ENCODE measurements at places on chromosomes 1 and 21. TPM values are rescaled to one million over a fixed set of nuclear protein-coding genes. Genes with fewer than 3 reads are reported as not detected.
A peak's percentile ranks its signal among the peaks of the same experiment; 100 is the strongest.

The GNAT2 gene
- total RNA-seq: 0.18 TPM

The FAAH gene
- 2.4 TPM for total RNA-seq

The ALG6 gene
- total RNA-seq: 25.5 TPM

The LCE3A gene
- not detected for total RNA-seq

The LRRC7 gene
- not detected for total RNA-seq

The CRYBG2 gene
- total RNA-seq: 0.98 TPM

The USH2A gene
- not detected for total RNA-seq

The ALDH9A1 gene
- 43.3 TPM for total RNA-seq

The CATSPER4 gene
- not detected for total RNA-seq

DNA sequence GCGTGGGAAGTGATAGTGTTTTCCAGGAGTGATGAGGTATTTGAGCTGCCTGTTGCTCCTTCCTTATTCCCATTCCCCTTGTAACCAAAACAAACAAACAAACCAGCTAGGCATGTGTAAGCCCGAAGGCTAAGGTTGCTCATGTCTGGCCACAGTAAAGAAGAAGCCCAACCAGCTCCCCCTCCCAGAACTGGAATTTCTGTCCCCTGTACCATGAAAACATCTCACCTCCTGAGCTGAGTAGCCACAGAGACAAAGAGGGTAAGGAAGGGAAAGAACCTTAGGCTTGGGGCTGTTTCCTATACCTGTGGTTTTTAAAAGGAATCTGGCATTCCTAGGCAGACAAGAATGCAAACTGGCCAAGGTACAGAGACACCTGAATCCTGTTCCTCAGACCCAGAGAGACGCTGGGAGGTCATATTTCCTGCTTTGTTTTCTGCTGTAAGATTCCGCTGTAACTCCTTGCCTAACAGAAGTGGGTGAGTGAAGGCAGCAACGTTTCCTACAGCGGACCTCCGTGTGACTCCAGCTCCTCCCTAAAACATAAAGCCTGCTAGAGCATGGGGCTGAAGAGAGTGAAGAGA is 41.7 kb upstream of the RAB4A start:
- H3K27me3 ChIP-seq: peaks cover 35% of the 10 kb centered on the region
- H3K4me1 ChIP-seq: peaks cover 14% of the 10 kb centered on the region
- no peak overlapping the region for H3K27ac ChIP-seq
- no peaks in the 10 kb centered on the region for H3K36me3 ChIP-seq

DNA sequence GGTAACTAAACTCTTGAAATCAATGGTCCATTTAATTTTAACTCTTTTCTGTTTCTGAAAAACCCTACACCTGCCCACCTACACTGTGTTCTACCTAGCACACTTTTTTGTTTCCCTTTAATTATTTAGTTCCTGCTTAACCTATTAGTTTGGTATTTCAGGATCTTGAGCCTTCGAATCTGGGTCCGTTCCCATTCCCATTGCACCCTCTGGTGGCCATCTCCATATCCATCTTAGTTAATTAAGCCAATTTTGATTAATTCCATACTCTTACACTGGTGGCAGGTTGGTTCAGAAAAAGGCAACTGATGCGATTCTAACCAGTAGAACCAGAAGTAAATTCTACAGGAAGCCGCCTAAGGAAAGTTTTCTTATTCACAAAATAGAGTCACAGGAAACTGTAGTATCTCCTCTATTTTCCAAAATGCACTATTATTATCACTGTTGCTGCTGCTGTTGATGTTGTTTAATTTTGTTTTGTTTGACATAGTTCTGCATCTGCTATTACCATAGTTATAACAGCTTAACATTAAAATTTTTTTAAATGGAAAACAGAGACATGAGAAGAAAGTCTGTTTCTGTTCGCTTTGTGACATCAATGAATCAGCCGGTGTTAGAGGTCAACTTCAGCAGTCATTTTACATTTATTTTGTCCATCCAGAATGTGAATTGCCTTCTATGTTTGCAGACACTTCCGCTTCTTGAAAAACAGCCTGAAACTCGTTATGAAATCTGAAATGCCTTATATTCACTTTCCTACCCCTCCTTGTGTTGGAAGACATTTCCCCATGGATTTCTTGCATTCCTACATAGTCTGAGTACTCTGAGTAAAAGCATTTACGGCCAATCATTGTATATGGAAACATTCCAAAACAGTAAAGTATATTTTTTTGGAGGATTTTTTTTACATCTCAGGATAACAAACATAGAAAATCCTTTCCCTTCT is 115.5 kb upstream of the NCAM2 start:
- H3K27me3 ChIP-seq: no peaks in the 10 kb centered on the region
- no peaks in the 10 kb centered on the region for H3K36me3 ChIP-seq
- H3K4me3 ChIP-seq: no peak overlapping the region
- no peak for DNase-seq

DNA sequence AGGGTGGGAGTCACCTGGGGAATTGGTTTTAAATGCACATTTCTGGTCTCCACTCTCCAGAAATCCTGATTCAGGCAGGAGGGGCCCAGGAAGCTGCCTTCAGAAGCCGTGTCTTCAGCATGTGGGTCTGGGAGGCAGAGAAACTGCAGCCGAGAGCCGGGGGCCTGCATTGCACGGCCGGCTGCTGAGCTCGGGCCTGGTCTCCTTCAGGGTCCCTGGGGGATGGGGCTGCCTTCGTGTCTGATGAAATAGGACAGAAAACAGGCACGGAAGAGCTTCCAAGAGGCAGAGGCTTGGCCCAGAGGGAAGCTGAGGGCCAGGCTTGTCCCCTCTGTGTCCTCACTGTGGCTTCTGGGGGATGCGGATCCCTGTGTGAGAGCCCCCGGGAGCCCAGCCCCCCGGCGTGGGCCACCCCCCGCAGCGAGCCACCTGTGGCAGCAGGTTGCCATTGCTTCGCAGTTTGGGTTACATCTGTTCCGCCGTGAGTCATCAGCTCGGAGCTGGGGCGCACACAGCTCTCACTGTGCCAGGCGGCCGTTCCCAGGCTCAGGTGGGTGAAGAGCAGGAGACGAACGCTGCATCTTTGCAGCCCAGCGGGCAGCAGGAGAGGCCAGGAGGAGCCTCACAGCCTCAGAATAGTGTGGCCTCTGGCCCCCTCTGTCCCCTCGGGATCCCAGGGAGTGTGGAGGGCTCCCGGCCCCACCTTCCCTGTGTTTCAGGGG is 72.4 kb downstream of the AJAP1 start:
- H3K36me3 ChIP-seq: no peaks in the 10 kb centered on the region
- DNase-seq: no peak
- H3K4me1 ChIP-seq: no peaks in the 10 kb centered on the region
- no peaks in the 10 kb centered on the region for H3K27me3 ChIP-seq

DNA sequence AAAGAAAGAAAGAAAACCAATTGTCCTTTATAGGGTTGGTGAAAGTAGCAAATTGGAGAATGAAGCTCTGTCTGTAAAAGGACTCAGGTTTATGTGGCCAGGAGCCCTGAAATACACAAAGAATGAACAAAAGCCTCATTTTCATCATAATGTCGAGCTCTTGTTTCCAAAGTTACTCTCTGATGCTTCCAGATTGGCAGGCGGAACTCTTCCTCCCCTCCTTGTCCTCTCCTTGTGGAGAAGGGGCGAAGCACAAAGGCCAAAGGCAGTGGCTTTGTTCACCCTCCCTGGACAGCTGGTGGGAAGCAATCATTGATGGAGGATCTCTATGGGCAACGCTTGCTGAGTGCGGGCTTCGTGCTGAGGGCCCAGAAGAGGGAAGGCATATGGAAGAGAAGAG is 5.6 kb downstream of the CA6 start:
- H3K27me3 ChIP-seq: no peaks in the 10 kb centered on the region
- peaks cover 23% of the 10 kb centered on the region for H3K4me1 ChIP-seq
- no peak overlapping the region for H3K4me3 ChIP-seq
- H3K27ac ChIP-seq: no peak overlapping the region
- H3K36me3 ChIP-seq: peaks cover 7% of the 10 kb centered on the region

GRCh38 chr1:223479718-223480425 is 86.7 kb downstream of the CCDC185 start:
- DNase-seq: no peak
- peaks cover 5% of the 10 kb centered on the region for H3K4me1 ChIP-seq
- peaks cover 22% of the 10 kb centered on the region for H3K27me3 ChIP-seq
- H3K4me3 ChIP-seq: no peak overlapping the region

- no peak overlapping the region for H3K4me3 ChIP-seq
- no peaks in the 10 kb centered on the region for H3K4me1 ChIP-seq
- no peak overlapping the region for H3K27ac ChIP-seq
- H3K27me3 ChIP-seq: no peaks in the 10 kb centered on the region
- peaks cover 4% of the 10 kb centered on the region for H3K36me3 ChIP-seq
Observed at GRCh38 chr1:19066874-19067181, 110.4 kb upstream of the IFFO2 start.

- DNase-seq: no peak
- H3K27ac ChIP-seq: no peak overlapping the region
- no peaks in the 10 kb centered on the region for H3K4me1 ChIP-seq
- H3K36me3 ChIP-seq: no peaks in the 10 kb centered on the region
- H3K27me3 ChIP-seq: peaks cover 23% of the 10 kb centered on the region
- no peak overlapping the region for H3K4me3 ChIP-seq
Observed at GRCh38 chr1:19866029-19866428, 16.2 kb upstream of the OTUD3 start.

DNA sequence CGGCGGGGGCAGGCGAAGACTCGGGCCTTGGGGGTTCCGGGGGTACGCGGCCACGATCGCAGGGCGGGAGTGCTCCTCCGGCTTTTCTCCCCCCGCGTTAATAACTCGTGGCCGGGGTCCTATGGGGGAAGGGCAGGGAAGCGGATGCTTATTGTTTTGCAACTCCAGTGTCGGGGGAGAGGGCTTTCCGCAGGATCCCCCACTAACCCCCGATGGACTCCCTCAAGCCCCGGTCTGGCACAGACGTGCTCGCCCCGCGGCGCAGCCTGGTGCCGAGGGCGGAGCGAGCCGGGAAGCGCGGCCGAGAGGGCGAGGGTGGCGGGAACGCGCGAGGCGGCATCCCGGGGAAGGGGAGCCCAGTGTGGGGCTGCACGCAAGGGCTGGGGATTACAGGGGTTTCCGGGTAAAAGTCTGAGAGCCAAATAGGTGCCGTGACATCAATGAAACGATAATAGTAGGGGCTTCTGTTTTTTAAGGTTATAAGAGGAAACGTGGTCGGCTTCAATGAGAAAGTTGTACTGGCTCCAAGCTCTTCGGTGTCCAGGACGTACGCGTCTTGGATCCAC is 772 bp downstream of the UCK2 start:
- H3K27ac ChIP-seq: peak overlapping the region; percentile 81
- DNase-seq: peak; percentile 32
- peaks cover 26% of the 10 kb centered on the region for H3K4me1 ChIP-seq
- H3K4me3 ChIP-seq: peak overlapping the region; percentile 89

DNA sequence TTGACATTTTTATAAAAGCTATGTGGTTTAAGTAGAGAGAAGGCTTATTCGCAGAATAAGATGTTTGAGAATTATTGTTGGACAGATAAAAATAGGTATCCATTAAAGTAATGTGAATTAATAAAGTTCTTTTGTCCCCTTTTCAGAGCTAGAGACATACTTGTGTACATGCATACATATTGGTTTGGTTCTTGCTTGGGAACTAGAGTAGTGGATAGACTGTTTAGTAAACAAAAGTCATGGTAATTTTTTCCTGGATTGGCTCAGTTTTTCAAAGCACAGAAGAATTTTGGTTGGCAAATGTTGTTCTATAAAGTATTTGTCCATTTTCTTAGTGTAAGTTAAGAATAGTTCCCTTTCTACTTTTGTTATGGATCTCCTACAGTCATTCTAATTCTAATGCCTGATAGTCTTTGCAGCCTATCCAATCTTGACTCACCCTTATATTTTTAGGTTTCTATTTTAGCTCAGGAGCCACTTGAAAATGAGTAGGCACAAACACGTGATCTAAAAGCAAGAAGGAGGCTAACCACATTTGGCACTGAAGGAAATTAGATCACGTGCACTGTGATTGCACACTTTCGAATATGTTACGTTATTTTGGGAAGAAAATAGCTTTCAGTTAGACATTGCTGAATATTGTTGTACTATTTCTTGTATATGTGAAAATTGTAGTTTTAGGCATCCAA is 47.0 kb downstream of the RABGAP1L start:
- peaks cover 29% of the 10 kb centered on the region for H3K4me1 ChIP-seq
- H3K4me3 ChIP-seq: no peak overlapping the region
- DNase-seq: no peak
- H3K27me3 ChIP-seq: no peaks in the 10 kb centered on the region

- no peaks in the 10 kb centered on the region for H3K36me3 ChIP-seq
- no peak for DNase-seq
- H3K4me3 ChIP-seq: no peak overlapping the region
- H3K27ac ChIP-seq: no peak overlapping the region
- H3K27me3 ChIP-seq: peaks cover 31% of the 10 kb centered on the region
Observed at GRCh38 chr1:109750920-109751319, 10.1 kb upstream of the GSTM3 start.
